Hematopoietic multipotent progenitor cell treated with erythropoietin and hydrocortisone succinate and interleukin-3 and kit ligand, for 4 days (in vitro differentiated cells): ENCODE measurements at places on chromosomes 16 and 17.

- DNase-seq, result no peak
These were observed 538 bp upstream of the RAPGEFL1 start for GRCh38 chr17:40176754-40177110.

DNA sequence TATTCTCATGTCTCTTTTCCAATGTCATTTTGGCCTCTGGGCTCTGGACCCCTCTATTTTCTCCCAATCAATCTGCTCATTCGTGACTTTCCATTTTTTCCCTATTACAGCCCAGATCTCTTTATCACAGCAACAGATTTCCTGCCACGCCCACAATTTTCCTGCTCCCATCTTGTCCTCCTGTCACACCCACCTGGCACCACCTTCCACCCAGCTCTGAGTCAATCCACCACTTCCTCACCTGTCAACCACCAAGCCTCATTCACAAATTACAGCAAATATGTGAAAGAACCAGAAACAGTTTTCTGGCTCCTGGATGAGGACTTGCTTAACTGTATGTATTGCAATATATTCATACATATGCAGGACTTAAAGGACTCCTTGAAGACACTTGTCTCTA lies 311.3 kb downstream of the GRIN2A start:
- DNase-seq, result no peak

DNA sequence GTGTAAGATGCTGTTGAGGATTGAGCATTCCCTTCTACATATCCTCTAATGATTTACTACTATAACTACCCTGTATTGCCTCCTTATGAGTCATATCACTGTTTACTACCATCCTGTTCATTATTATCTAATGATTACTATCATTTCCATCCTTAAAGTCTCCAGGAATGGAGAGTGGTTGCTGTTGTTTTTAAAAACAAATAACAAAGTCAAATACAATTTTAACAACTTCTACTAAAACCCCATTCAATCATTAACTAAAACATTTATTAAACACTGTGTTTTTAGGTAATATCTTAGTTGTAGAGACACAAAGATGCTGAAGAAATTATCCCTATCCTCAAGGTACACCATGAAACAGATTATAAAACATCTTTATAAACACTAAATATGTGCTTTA lies 126.9 kb downstream of the BRIP1 start:
- DNase-seq, result no peak

- DNase-seq, result no peak
These were observed 8.6 kb downstream of the TAF1C start for GRCh38 chr16:84178146-84178765.

- DNase-seq, result peak; percentile 91
These were observed 130.6 kb downstream of the NLK start for GRCh38 chr17:28173031-28173561.

GRCh38 chr17:44820631-44821212 lies 9.4 kb downstream of the GJC1 start:
- no peak for DNase-seq

GRCh38 chr17:8628609-8629169 lies 1.8 kb downstream of the MYH10 start:
- DNase-seq, result peak; percentile 89

DNA sequence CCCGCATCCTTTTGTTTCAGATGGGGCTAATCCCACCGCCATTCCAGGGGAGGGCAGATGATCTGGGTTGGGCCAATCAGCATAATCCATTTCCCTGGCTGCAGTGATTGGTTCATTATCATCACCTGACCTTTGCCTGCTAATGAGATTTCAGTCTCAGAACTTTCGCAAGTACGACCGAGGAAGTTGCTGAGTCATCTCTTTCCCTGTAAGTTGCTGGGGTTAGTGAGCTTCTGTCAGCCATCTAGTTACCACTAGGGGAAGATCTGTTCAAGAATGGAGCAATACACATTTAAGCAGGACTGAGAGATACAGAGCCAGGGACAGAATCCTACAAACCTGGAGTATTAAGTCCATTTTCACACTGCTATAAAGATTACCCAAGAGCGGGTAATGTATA lies 65.3 kb upstream of the NUDT7 start:
- DNase-seq, result peak; percentile 61

GRCh38 chr16:1468426-1468810 lies 6.4 kb downstream of the CLCN7 start:
- no peak for DNase-seq

DNA sequence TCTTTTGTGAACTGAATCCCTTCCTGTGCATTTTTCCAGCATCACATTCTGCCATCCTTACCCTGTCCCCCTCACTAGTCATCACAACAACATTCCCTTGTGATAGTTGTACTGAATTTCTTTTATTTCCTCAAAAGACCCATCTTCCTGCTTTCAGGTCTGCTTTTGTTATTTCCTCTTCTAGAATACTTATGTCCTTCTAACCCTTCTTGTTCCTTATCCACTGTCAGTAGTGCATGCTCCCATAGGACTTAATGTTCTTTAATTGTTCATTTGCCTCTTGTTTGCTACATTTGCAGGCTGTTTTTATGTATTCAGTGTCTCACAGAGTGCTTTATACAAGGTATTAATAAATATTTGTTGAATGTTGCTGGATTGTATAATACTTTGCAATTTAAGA lies 73.0 kb downstream of the BCAS3 start:
- no peak for DNase-seq

DNA sequence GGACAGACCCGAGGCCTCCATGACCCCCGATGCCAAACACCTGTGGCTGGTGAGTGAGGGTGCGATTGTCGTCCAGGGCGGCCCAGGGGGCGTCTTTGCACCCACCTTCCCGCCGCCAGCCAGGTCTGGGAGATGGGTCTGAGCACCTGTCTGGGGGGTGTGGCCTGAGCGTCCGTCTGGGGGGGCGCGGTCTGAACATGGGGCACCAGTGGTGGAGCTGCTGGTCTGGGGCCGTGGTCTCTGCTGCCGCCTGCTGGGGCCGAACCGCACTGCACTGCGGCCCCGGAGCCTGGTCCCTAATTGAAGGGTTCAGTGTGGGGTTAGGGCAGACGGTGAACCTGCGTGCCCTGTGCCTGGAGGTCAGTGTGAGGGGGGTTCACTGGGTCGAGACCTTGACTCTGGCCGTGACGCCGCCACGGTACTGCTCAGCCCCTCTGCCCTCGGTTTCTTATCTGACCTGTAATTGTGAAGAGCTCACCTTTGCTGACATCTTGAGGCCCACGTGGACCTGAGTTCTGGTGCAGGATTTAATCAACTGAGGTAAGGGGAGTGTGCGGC lies 12.6 kb upstream of the TCF25 start:
- DNase-seq, result peak; percentile 77

- no peak for DNase-seq
These were observed 23.7 kb downstream of the GPR142 start for GRCh38 chr17:74390680-74391653.
